ENCODE measurements at places on chromosomes 16 and 17. TPM values are rescaled to one million over a fixed set of nuclear protein-coding genes. Genes with fewer than 3 reads are reported as not detected.

- peak; percentile 96 for DNase-seq
Measured at GRCh38 chr17:47275245-47275984, 21.8 kb downstream of the ITGB3 start.

GJC1 gene
- 77.6 TPM for total RNA-seq

EIF3CL gene
- total RNA-seq: 90.4 TPM

COPS3 gene
- total RNA-seq: 59.7 TPM

GRCh38 chr16:12087901-12088421, 111.4 kb downstream of the SNX29 start:
- DNase-seq: no peak

KRT20 gene
- total RNA-seq: 0.26 TPM

SLC43A2 gene
- 3.6 TPM for total RNA-seq

DNA sequence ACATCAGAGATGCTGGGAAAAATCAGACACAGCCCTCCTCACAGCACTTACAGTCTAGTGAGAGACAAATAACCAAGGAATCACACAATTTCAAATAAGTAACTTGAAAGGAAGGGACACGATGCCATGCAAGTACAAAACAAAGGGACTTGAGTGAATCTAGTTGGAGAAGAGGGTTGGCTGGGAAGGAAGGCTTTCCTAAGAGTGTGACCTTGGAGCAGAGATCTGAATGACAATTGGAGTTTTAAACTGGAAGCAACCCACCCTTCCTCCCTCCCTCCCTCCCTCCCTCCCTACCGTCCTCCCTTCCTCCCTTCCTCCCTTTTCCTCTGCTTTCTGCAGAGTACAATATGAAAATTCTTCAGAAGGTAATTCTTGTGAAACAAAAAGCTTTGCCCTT, 31.1 kb downstream of the ADAMTS18 start:
- no peak for DNase-seq

DNA sequence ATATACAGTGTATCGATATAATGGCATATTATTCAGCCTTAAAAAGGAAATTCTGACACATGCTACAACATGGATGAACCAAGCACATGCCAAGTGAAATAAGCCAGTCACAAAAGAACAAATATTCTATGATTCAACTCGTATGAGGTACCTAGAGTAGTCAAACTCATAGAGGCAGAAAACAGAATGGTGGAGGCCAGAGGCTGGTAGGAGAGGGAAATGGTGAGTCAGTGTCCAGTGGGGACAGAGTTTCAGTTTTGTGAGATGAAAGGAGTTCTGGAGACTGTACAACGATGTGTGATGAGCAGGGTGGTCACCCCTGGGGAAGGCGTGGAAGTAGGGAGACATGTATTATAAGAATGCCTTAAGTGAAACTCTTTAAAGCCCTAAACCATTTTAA, 39.9 kb downstream of the RNF157 start:
- DNase-seq: no peak

- peak; percentile 50 for DNase-seq
Measured at GRCh38 chr17:1347589-1348323, 52.3 kb downstream of the YWHAE start.

Measured in uterus (tissue), 4 donors.